ENCODE measurements at places on chromosomes 3 and 15.

- DNase-seq = no peak
Measured at GRCh38 chr15:79948761-79949160, 22.2 kb downstream of the BCL2A1 start.

- DNase-seq = no peak
Measured at GRCh38 chr3:44992555-44993470, 16.8 kb downstream of the EXOSC7 start.

DNA sequence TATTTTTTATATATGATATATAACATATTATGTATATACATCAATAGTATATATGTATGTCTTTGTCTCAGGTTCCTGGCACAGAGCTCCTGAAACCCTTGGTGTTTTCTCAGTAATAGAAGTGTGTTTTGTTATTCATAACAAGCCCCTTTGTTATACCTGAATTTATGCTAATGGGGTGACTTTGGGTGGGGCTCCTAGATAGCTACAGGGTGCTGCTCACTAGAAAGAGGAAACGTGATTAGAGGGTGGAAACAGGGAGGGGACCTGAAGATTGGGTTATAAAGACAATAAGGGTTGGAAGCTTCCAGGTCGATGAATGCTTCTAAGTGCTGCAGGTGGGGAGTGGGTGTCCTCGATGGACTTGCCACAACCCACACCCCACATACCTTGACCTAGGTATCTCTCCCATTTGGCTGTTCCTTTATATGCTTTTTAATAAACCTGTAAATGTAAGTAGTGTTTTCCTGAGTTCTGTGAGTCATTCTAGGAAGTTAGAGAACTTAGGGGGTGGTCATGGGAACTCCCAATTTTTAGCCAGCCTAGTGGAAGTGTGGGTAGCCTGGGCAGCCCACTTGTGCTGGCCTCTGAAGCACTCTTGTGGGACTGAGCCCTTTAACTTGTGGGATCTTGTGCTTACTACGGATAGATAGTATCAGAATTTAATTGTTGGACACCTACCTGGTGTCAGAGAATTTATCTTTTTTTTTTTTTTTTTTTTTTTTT is 36.9 kb upstream of the C15orf39 start:
- no peak for DNase-seq

DNA sequence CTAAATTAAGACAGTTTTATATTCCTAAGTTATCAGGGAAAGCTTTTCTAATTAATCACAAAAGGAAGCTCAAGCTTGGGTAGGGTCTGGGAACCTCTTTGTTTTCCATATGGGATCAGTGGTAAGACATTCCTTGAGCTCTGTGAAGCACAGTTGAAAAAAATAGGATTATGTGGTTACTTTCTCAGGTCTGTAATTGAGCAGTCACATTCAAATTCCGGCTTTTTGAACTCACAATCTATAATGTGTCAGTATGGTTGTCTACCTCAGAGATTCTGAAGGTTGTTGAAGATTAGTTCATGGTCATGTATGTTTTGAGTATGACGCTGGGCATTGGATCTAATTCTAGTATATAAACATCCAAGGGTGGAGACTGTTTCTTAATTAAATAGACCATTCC is 364.5 kb downstream of the LPP start:
- no peak for DNase-seq

- no peak for DNase-seq
Measured at GRCh38 chr3:29618395-29619282, 337.8 kb downstream of the RBMS3 start.

DNA sequence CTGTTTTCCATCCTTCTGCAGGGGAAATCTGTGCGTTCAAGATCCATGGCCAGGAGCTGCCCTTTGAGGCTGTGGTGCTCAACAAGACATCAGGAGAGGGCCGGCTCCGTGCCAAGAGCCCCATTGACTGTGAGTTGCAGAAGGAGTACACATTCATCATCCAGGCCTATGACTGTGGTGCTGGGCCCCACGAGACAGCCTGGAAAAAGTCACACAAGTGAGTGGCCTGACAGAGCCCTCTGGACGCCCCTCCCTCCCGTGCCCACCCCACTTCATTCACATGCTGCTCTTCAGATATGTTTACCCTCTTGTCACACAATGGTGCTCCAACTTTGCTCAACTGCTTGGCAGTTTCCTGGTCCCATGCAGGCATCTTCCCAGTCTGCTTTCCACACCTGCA is 274.3 kb upstream of the TRIM42 start:
- DNase-seq = no peak

Measured in stimulated activated CD8-positive, alpha-beta memory T cell treated with anti-CD3 and anti-CD28 coated beads, Interleukin-7, amount 100 ng/mL, for 1 hour (primary cell).